Type B pancreatic cell (in vitro differentiated cells): ENCODE measurements at places on chromosomes 5 and 9. TPM values are rescaled to one million over a fixed set of nuclear protein-coding genes. Genes with fewer than 3 reads are reported as not detected.

Gene IFNB1
- not detected in 2 replicates for total RNA-seq

Gene SCGB3A2
- total RNA-seq = 1.4 TPM in 1 of 2 replicates, not detected in the other

Gene ELAVL2
- total RNA-seq = 4.5 and 11.6 TPM in 2 replicates

Gene ARID3C
- 0.26 TPM in 1 of 2 replicates, not detected in the other for total RNA-seq

Gene LECT2
- not detected in 2 replicates for total RNA-seq

Gene RBM18
- 23.3 and 24.2 TPM in 2 replicates for total RNA-seq

- no peak overlapping the region for H3K4me3 ChIP-seq
- no peaks in the 10 kb centered on the region for H3K36me3 ChIP-seq
- H3K4me1 ChIP-seq = no peaks in the 10 kb centered on the region
- no peak for DNase-seq
- no peaks in the 10 kb centered on the region for H3K27me3 ChIP-seq
These were observed 68.3 kb downstream of the CHSY3 start for GRCh38 chr5:129972465-129973141.

GRCh38 chr5:79798893-79799590 lies 109.4 kb downstream of the CMYA5 start:
- H3K36me3 ChIP-seq = no peaks in the 10 kb centered on the region
- H3K27me3 ChIP-seq = no peaks in the 10 kb centered on the region
- no peak overlapping the region for H3K4me3 ChIP-seq

- peaks cover 78% of the 10 kb centered on the region for H3K4me1 ChIP-seq
- DNase-seq = no peak
- no peak overlapping the region for H3K4me3 ChIP-seq
- peaks cover 33% of the 10 kb centered on the region for H3K36me3 ChIP-seq
These were observed 22.5 kb downstream of the LHFPL2 start for GRCh38 chr5:78626009-78626571.

DNA sequence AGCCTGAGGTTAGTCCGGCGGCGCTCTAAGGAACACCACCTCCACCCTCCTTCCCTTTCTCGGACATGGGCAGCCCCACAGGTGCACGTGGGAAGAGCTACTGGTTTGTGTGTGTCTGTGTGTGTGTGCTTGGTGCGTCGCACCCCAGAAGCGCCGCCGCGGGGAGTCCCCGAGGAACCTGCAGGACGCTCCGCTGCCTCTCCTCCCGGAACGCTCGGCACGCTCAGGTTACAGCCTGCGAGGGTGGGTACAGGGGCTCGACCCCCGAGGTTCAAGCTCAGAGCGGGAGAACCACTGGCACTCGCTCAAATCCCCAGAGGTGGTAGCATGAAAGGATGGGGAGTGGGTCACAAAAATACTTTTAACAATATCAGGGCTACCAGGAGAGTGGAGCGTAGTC lies 2.0 kb downstream of the ASTN2 start:
- peaks cover 57% of the 10 kb centered on the region for H3K27me3 ChIP-seq
- H3K4me1 ChIP-seq = no peaks in the 10 kb centered on the region
- no peaks in the 10 kb centered on the region for H3K36me3 ChIP-seq
- H3K4me3 ChIP-seq = peak overlapping the region; percentile 90
- no peak for DNase-seq

DNA sequence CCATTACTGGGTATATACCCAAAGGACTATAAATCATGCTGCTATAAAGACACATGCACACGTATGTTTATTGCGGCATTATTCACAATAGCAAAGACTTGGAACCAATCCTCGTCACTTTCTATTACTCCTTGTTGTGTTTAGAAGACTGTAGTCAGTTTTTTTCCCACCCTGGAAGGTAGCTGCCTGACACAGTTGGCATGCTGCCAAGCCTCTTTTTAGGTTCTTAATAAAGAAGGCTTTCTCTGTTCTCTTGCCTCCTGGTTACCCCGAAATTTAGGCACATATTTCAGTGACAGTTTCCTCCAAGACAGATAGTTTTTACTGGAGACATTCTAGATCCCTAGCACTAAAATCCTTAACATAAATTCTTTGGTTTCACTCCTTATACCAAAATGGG lies 205.4 kb upstream of the PCSK5 start:
- no peak for DNase-seq
- no peak overlapping the region for H3K4me3 ChIP-seq
- no peaks in the 10 kb centered on the region for H3K27me3 ChIP-seq
- no peak overlapping the region for H3K27ac ChIP-seq
- H3K36me3 ChIP-seq = no peaks in the 10 kb centered on the region
- H3K4me1 ChIP-seq = no peaks in the 10 kb centered on the region

- no peak within 1 kb of the TSS for H3K4me3 ChIP-seq
- H3K4me1 ChIP-seq = peaks cover 6% of the 10 kb centered on the region
- H3K36me3 ChIP-seq = no peaks in the 10 kb centered on the region
- H3K27ac ChIP-seq = no peak within 1 kb of the TSS
- peaks cover 3% of the 10 kb centered on the region for H3K27me3 ChIP-seq
- no peak for DNase-seq
These were observed at the start of gene PLPP7 for GRCh38 chr9:131289301-131290035. Gene PLPP7 (plus strand): TSS chr9:131289723. CDS start chr9:131289998, 275 bp downstream.

- H3K36me3 ChIP-seq = no peaks in the 10 kb centered on the region
- H3K27me3 ChIP-seq = peaks cover 76% of the 10 kb centered on the region
- DNase-seq = no peak
- H3K4me3 ChIP-seq = no peak overlapping the region
These were observed 226.6 kb downstream of the MEF2C start for GRCh38 chr5:88656221-88656950.

- H3K4me3 ChIP-seq = no peak overlapping the region
- H3K4me1 ChIP-seq = no peaks in the 10 kb centered on the region
- no peaks in the 10 kb centered on the region for H3K27me3 ChIP-seq
- H3K36me3 ChIP-seq = peaks cover 8% of the 10 kb centered on the region
- DNase-seq = no peak
These were observed 36.6 kb downstream of the ACER2 start for GRCh38 chr9:19445452-19445851.

GRCh38 chr5:14572836-14573235 lies 8.8 kb upstream of the OTULINL start:
- H3K27me3 ChIP-seq = peaks cover 7% of the 10 kb centered on the region
- H3K36me3 ChIP-seq = no peaks in the 10 kb centered on the region
- H3K27ac ChIP-seq = no peak overlapping the region
- no peaks in the 10 kb centered on the region for H3K4me1 ChIP-seq
- DNase-seq = no peak

- peak overlapping the region; percentile 53 for H3K4me3 ChIP-seq
- peaks cover 7% of the 10 kb centered on the region for H3K4me1 ChIP-seq
- no peaks in the 10 kb centered on the region for H3K27me3 ChIP-seq
- DNase-seq = no peak
- H3K27ac ChIP-seq = peak overlapping the region; percentile 64
These were observed 4.2 kb downstream of the DHX29 start for GRCh38 chr5:55303238-55303690.
